ENCODE measurements at places on chromosomes 13 and 19.

- no peak for DNase-seq
Measured at GRCh38 chr13:77810430-77810829, 108.2 kb downstream of the EDNRB start.

DNA sequence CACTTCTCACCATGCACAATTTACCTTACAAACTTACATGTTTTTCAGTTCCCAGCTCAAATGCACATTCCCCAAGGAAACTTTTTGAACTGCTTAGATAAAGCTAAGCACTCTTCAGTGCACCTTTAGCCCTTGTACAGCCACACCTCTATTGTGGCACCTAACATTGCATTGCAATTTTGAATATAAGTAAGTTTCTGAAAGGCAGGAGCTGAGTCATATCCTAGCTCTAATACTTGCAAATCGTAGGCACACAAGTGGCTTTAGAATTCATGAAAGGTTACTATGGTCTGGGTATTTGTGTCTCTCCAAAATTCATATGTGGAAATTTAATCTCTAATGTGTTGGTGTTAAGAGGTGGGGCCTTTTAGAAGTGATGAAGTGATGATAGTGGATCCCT is 4.9 kb upstream of the ESD start:
- no peak for DNase-seq

DNA sequence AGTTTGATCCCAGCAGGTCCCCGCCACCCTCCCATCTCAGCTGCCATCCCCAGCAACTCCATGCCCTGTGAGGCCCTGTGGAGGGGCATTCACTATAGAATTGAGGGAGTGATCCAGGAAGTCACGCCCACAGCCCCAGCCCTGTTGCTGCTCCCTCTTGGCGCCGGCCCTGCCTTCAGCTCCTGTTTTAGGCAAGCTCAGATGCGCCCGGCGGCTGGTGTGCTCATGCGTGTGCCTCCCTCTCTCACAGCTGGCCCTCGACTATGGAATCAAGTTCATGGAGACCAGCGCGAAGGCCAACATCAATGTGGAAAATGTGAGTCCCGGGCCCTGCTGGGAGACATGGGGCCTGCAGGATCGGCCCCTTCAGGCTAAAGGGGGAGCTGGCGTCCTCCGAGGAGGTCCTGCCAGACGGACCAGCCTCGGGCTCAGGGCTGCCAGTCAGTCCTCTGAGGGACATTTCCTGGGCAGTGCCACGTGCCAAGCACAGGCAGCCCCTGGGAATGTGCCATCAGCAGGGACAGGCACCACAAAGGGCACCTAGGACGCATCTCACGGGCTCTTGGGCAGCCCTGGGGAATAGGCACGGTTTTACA is 15.6 kb upstream of the HSH2D start:
- no peak for DNase-seq

DNA sequence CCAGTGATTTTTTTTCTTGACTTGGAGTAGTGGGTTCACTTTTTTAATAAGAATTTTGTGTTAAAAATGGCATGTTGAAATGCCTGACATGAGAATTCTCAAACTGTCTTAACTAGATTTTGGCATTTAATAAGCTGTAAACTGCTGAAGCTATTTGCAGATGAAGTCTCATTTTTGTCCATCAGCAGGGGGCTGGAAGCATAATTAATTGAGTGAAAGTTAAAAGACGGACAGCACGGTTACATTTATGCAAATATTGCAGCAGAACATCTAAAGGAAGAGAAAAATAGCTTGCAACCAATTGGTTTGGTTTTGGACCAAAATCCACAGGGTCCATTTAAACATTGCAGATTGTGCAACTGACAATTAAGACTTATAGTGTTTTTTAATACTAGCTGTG is 837.3 kb upstream of the KLHL1 start:
- no peak for DNase-seq

DNA sequence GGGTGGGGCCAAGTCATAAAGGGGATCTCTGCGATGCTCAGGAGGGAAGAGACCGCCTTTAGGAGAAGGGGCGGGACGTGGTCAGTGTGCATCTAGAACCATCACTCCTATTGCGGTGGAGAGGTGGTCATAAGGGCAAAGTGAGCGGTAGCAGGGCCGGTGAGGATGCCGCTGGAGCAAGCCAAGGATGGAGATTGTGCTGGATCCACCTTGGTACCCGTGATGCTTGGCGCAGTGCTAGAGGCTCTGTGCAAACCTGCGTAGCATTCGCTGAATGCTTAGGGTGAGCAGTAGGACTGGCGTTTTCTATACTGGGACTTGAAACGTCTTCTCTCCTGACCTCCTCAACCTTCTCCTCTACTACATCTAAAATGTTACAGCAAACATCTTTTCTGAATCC is 294.2 kb downstream of the FGF9 start:
- no peak for DNase-seq

- no peak for DNase-seq
Measured at GRCh38 chr13:111225166-111225565, 95.3 kb upstream of the TEX29 start.

DNA sequence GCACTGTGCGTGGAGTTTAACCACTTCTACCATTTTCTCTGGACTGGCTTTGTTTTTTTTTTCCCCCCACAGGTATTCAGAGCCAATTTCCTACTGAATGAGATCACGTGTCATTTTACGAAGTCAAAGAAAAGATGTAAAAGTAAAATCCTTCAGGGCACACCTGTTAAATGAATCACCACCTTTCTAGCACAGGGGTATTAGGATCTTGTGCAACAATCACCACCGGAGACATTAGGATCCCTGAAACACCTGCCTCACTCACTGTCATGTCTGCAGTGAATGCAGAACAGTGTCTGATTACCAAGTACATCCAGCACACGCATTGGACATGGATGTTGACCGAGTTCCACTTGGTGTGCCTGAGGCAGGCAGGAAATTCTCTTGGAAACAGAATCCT is 17.2 kb downstream of the BRD4 start:
- no peak for DNase-seq

DNA sequence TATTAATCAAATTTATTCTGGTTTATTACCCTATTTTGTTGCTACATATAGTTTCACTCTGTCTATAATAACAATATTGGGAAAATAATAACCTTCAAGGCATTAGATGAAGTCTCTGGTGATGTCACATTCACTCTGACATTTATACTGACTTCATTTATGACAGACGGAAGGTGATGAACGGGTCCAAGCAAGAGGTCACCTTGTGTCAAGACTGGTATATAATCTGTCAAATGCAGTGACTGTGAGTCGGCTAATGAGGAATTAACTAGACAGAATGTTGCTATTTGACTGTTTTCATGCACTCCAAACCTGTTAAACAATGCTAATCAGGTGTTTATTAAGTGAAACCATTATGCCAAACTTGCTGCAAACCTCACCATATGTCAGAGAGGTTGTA is 800.5 kb upstream of the KLHL1 start:
- DNase-seq: no peak

DNA sequence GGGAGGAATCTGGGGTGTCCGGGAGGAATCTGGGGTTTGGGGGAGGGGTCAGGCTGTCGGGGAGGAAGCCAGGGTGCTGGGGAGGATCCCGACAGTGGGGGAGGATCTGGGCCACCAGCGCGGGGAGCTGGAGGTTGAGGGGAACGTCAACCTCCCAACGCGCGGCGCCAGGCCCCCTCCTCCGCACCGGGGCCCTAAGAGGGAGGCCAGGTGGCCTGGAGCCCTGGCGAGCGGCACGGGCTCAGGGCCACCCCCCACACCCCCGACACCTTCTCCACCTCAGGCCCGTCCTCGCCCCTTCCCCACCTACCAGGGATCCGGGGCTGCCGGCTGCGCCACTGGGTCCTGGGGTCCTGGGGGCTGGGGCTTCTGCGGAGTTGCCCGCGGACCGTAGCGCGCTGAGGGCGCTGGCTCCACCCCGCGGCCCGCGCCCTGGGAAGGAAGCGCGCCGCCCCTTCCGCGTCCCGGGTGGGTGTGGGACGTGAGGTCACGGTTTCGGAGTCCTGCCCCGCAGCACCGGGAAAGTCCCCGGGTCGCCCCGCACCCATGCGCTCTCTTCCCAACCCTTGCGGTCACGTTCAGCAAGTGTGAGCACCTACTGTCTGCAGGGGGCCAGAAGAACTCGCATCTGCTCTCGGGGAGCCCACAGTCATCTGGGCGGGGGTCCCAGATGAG is at the start of gene TICAM1:
Gene TICAM1, minus strand, starts transcription at position 409 of the 675 bp plus-strand sequence. CDS start 13,335 bp downstream, outside the sequence.
- peak; percentile 74 for DNase-seq

DNA sequence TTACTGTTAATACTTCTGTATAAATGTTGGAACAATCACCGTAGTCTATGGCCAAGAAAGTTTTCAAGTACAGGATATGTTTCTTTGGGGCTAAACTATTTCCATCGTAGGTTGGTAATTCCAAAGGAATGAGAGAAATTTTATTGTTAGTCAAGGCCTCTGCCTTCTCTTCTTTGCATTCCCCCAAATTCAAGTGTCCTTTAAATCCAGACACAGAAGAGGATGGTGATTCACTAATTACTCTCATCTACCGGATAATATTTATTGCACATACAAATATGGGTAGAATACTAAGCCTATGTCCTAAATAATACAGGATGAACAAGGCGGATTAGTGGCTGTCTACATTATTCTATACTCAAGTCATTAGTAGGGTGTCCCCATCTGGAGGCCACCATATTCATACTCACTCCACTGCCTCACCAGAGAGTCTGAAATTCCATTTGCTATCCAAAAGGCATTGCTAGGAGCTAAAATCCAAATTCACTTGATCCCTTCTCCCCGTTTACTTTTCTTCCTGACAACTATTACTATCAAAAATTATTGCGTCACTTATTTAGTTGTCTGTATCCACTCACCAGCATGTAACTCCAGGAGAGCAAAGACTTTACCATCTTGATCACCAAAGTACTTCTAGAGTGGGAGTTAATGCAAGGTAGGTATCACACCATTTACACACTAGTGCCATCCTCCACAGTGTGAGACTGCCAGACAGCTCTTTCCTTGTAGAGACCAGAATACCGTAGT is 82.4 kb upstream of the SGCG start:
- DNase-seq: no peak

GRCh38 chr19:49499030-49499670 is 2.9 kb downstream of the RPS11 start:
- no peak for DNase-seq

GRCh38 chr13:80278706-80279105 is 62.2 kb downstream of the SPRY2 start:
- no peak for DNase-seq

DNA sequence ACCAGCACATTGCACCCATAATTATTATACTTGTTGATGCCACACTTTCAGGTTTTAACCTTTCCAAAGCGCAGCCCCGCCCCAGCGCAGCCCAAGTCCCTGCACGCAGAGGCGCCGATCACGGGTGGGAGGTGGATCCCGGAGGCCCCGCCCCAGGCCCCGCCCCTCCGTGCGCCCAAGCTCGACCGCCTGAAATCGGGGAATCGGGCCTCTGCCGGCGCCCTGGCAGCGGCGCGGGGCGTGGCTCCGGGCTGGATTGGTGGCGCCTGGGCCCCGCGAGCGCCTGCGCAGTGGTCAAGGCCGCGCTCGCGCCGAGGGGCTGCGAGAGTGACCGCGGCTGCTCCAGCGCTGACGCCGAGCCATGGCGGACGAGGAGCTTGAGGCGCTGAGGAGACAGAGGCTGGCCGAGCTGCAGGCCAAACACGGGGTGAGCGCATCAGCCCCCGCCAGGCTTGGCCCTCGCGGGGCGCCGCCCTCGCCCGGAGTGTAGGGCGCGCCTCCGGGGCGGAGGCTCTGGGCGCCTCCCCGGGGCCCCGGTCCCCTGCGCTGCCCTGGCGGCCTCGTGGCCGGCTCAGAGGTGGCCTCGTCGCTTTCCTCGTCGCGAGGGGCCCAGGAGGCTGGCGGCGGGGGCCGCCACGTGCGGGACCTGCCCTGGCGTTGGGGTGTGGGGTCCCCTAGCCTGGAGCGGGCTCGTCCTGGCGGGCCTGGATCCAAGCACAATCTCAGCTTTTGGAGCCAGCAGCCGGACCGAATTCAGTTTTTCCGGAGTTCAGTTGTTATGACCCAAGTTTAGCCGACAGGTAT is at the start of gene PDCD5:
Gene PDCD5, plus strand, starts transcription at position 290 of the 804 bp plus-strand sequence. Its CDS starts 72 bp downstream, at position 362.
- peak; percentile 96 for DNase-seq

DNA sequence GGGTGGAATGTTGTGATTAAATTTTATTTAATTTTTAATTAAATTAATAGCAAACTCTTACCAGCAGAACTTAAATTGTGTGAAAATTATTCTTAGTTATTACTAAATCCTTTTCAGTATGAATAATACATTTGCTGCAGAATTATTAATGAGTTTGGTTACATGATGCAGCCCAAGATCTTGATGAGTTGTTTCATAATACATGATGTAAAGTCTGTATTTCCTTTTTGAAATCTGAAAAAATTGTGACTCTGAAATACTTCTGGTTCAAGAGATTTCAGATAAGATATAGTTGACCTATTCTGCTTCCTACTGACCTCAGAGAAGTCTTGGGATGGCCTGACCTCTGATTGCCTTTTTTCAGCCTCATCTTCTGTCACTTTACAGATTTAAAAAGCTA is 11.1 kb downstream of the SAE1 start:
- no peak for DNase-seq

DNA sequence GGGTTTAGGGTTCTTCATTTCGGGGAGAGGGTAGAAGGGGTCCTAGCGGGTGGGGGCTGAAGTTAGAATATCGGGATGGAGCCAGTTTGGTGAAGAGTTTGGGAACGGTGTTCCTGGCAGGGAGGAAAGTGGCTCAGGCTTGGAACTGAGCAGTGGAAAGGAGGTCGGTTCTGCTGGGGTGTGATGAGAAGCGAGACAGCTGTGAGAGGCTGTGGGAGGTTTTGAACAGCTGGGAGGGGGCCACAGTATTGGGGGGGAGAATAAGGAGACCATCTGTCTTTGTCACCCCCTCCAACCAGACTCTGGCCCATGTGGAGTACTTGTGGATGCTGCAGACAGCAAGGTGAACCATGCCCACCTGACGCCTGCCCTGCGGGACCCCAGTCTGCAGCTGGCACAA is 1.0 kb upstream of the TM6SF2 start:
- no peak for DNase-seq

GRCh38 chr13:107807306-107808073 is 407.8 kb downstream of the LIG4 start:
- no peak for DNase-seq

- no peak for DNase-seq
Measured at GRCh38 chr13:53560556-53560955, 531.9 kb downstream of the OLFM4 start.

- no peak for DNase-seq
Measured at GRCh38 chr13:111957913-111958450, 109.0 kb upstream of the SOX1 start.

DNA sequence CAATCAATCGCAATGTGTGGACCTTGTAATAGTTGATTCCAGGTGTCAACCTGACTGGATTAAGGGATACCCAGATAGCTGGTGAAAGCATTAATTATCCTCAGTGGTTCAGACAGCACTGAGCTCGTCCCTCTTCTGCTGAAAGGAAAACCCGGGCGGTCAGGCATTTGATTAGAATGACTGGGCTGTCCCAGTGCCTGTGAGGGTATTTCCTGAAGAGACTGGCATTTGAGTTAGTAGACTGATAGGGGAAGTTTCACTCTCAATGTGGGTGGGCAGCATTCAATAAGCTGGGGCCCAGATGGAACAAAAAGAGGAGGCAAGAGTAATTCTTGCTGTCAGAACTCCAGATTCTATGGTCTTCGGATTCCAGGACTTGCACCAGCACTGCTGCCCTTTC is 31.9 kb downstream of the KPNA3 start:
- no peak for DNase-seq
